Hepatocyte (in vitro differentiated cells): ENCODE measurements at places on chromosomes 5 and 9. TPM values are rescaled to one million over a fixed set of nuclear protein-coding genes. Genes with fewer than 3 reads are reported as not detected.
A peak's percentile ranks its signal among the peaks of the same experiment; 100 is the strongest.

Gene PCDHA12
- total RNA-seq: 18.7 TPM in 2 replicates

Gene DMRT1
- total RNA-seq: 0.24 TPM in 1 of 2 replicates, not detected in the other

GRCh38 chr5:133228316-133228715, 176.5 kb downstream of the HSPA4 start:
- DNase-seq: no peak
- peaks cover 23% of the 10 kb centered on the region for H3K4me1 ChIP-seq
- H3K36me3 ChIP-seq: no peaks in the 10 kb centered on the region
- H3K27ac ChIP-seq: no peak overlapping the region
- no peak overlapping the region for H3K4me3 ChIP-seq

GRCh38 chr9:13588151-13589033, 308.9 kb upstream of the MPDZ start:
- H3K27me3 ChIP-seq: no peaks in the 10 kb centered on the region
- peak overlapping the region; percentile 22 for H3K27ac ChIP-seq
- H3K4me3 ChIP-seq: no peak overlapping the region
- peaks cover 5% of the 10 kb centered on the region for H3K4me1 ChIP-seq

Gene TAF11L10
- total RNA-seq: not detected in 2 replicates

Gene CA9
- 0.27 TPM in 1 of 2 replicates, not detected in the other for total RNA-seq

Gene ANKDD1B
- 1.4 and 4.7 TPM in 2 replicates for total RNA-seq

- no peaks in the 10 kb centered on the region for H3K27me3 ChIP-seq
- no peak overlapping the region for H3K27ac ChIP-seq
- no peak overlapping the region for H3K4me3 ChIP-seq
- H3K4me1 ChIP-seq: no peaks in the 10 kb centered on the region
- no peak for DNase-seq
Observed at GRCh38 chr9:107462691-107463090, 26.9 kb downstream of the KLF4 start.

GRCh38 chr5:36875051-36875789, 1.3 kb upstream of the NIPBL start:
- peak overlapping the region; percentile 99 for H3K27ac ChIP-seq
- peak; percentile 65 for DNase-seq
- peak overlapping the region; percentile 99 for H3K4me3 ChIP-seq
- H3K27me3 ChIP-seq: no peaks in the 10 kb centered on the region
- peaks cover 25% of the 10 kb centered on the region for H3K4me1 ChIP-seq

- H3K27me3 ChIP-seq: peaks cover 3% of the 10 kb centered on the region
- peak; percentile 44 for DNase-seq
- H3K27ac ChIP-seq: peak overlapping the region; percentile 85
- H3K4me1 ChIP-seq: peaks cover 20% of the 10 kb centered on the region
- H3K36me3 ChIP-seq: no peaks in the 10 kb centered on the region
Observed at GRCh38 chr5:472076-472655, 29.2 kb downstream of the EXOC3 start.

GRCh38 chr9:12958279-12958678, 183.5 kb downstream of the LURAP1L start:
- H3K27me3 ChIP-seq: no peaks in the 10 kb centered on the region
- no peak for DNase-seq
- H3K36me3 ChIP-seq: no peaks in the 10 kb centered on the region
- H3K4me1 ChIP-seq: peaks cover 4% of the 10 kb centered on the region

DNA sequence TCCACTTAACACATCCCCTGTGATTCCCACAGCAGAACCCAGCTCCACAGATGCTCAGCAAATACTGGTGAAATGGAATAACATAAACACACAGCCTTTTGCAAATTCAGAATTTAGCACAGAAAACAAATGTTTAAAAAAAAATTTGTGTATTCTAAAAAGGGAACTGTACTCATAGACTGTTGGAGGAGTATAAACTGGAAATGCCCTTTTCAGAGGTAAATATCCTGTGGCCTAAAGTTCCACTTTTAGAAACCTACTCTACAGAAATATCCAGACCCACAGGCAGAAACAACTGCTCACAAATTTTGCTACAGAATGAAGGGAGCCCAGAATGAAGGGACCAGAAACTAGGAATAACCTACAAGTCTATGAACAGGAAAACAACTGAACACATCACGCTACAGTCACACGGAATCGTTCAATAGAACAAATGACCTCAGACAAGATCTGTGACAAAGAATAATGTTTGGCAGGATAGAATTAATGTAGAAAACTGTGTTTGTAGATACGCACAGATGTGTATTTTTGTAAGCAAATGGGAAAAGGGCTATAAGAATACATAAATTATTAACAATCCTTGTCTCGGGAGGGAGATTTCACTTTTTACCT, 78.5 kb downstream of the SHB start:
- H3K27ac ChIP-seq: no peak overlapping the region
- H3K4me3 ChIP-seq: no peak overlapping the region
- DNase-seq: no peak
- peaks cover 14% of the 10 kb centered on the region for H3K4me1 ChIP-seq

DNA sequence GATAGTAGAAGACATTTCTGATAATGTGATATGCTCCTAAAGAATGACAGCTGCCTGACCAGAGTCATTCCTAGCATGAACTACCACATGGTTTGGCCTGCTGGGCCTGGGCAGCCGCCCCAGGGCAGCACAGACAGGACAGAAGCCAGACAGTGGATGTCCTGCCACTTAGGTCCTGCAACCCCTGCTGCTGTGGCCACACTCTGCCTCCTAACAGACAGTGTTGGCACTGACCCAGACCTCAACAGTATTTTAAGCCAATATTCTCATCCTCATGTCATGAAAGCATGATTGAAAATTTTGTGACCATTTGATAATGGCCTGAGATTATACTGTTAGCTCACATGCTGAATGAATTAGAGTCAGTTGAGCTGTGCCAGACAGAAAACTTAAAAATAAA, 15.8 kb downstream of the CENPP start:
- H3K4me1 ChIP-seq: no peaks in the 10 kb centered on the region
- H3K27ac ChIP-seq: no peak overlapping the region
- no peak for DNase-seq
- no peaks in the 10 kb centered on the region for H3K36me3 ChIP-seq

DNA sequence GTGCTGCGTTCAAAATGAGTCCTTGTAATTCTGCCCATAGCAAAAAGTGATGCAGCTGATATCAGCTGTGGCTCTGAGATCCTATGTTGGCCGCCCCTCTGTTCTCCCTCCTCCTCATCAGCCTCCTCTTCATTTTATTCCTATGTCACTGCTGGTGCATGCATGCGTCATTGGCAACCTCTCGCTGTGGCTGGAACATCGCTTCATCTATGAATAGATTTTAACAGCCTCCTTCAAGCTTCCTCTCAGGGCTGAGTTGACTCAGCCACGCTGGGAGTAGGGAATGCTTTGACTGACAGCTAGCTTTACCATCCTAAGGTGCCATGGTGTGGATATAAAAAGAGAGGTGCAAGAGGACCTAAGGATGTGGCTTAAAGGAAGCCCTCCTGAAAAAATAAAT, 303.5 kb downstream of the PLK2 start:
- no peaks in the 10 kb centered on the region for H3K36me3 ChIP-seq
- no peaks in the 10 kb centered on the region for H3K4me1 ChIP-seq
- H3K27me3 ChIP-seq: no peaks in the 10 kb centered on the region
- no peak overlapping the region for H3K4me3 ChIP-seq
- no peak overlapping the region for H3K27ac ChIP-seq
- no peak for DNase-seq

Gene COL27A1
- 30.8 and 47.0 TPM in 2 replicates for total RNA-seq

DNA sequence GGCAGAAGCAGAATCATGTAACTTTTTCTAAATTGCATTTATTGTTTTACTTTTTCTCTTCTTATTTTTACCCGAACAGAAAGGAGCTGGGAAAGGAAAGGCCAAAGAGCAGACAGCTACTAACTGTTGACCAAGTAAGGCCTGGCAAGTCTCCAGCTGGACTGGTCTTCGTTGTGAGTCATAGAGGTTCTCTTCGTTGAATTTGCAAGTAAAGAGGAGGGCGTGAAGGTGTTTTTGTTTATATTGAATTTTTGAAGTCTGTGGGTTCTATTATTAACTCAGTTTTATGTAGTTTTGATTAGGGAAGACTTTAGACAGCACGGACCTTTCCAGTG, 416.5 kb upstream of the CCNH start:
- H3K27me3 ChIP-seq: no peaks in the 10 kb centered on the region
- no peaks in the 10 kb centered on the region for H3K4me1 ChIP-seq
- H3K4me3 ChIP-seq: no peak overlapping the region
- H3K36me3 ChIP-seq: no peaks in the 10 kb centered on the region
- peak; percentile 54 for DNase-seq
- no peak overlapping the region for H3K27ac ChIP-seq

DNA sequence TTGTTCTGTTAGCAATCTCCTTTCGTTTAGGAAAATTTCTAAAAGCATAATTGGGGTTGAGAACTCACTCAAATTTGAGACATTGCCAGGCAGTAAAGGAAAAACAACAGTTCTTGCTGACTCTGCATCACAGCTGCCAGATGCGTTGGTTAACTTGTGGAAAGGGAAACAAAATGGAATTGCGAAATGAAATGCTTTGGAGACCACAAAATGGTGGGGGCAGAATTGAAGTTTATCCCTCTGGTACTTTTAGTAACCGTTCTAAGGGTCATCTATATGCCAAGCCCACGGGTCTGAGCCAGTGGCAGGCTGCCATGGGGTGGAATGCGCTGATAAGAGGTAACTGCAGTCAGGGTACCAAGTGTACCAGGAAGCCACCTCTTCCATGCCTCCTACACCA, 28.6 kb upstream of the SELENOP start:
- H3K27ac ChIP-seq: peak overlapping the region; percentile 77
- DNase-seq: peak; percentile 66
- H3K4me1 ChIP-seq: peaks cover 28% of the 10 kb centered on the region

Gene ADAM19
- 8.0 and 8.6 TPM in 2 replicates for total RNA-seq

GRCh38 chr5:137300411-137301240, 198.5 kb downstream of the SPOCK1 start:
- no peak for DNase-seq
- H3K4me3 ChIP-seq: no peak overlapping the region
- H3K27me3 ChIP-seq: no peaks in the 10 kb centered on the region
- no peak overlapping the region for H3K27ac ChIP-seq

Gene LIX1
- total RNA-seq: 4.7 and 6.2 TPM in 2 replicates

Gene LHX2
- total RNA-seq: not detected in 2 replicates

DNA sequence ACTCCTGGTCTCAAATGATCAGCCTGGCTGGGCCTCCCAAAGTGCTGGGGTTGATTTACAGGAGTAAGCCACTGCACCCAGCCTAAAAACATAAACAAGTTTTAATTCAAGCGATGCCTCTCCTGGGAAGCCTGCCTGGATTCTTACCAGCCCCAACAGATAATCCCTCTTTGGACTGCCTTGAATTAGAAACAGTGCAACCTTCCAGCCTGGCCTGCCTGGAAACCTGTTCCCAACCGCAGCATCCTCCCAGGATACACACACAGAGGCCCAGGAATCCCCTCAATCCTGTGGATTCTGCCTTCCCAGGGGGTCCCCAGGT, 19.2 kb downstream of the PTGES start:
- no peaks in the 10 kb centered on the region for H3K27me3 ChIP-seq
- peaks cover 6% of the 10 kb centered on the region for H3K4me1 ChIP-seq
- H3K27ac ChIP-seq: no peak overlapping the region
